IPS DF 6.9 (cell line): ENCODE measurements at places on chromosomes 12 and 14.

- DNase-seq: no peak
These were observed 26.8 kb upstream of the LYZ start for GRCh38 chr12:69321351-69321750.

DNA sequence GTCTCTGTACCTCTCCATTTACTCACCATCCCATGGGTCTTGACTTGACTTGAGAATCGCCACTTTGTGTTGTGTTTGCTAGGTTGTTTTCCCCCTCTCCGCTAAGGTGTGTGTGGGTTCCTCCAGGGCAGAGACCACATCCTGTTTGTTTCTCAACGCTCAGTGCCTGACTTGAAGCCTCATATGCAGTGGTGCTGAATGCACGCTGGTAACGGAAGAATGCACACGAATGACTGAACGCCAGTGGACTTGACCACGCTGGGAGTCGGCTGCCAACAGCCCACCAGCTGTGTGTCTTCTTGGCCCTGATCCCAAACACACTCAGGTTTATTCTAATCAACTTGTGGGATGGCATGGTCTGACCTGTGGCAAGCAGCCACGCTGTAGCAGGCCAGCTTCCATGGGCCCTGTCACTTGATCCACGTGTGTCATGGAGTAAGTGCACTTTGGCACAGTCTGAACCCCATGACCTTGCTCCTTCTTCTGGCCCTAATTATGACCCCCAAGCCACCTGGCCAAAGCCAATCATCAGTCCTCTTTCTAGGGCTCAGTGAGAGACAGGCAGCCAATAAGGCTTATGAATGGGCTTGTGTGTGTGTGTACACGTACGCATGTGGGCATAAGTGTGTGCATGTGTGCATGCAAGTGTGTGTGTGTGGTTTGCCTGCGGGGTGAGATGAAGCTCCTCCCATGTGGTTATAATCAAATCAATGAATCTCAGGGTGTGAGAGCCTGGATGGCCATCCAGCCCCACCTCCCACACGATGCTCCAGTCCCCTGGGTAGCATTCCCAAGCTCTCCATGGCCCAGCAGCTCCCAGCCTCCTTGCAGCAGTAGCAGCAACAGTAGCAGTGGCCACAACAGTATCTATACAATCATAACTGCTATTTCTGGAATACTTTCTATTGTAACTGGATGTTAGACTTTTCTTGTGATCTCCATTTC lies 6.4 kb upstream of the TC2N start:
- no peak for DNase-seq

DNA sequence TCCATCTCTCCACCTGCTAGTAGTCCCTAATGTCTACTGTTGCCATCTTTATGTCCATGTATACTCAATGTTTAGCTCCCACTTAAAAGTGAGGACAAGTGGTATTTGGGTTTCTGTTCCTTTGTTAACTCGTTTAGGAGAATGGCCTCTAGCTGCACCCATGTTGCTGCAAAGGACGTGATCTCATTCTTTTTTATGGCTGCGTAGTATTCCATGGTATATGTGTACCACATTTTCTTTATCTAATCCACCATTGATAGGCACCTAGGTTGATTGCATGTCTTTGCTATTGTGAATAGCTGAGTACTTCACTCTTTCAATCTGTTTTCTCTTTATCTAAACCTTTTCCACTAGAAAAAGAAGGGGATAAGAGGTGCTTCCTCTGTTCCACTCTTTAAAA lies 130.0 kb downstream of the TMEM117 start:
- DNase-seq: no peak

- DNase-seq: no peak
These were observed 12.7 kb upstream of the CCDC177 start for GRCh38 chr14:69587389-69587788.

DNA sequence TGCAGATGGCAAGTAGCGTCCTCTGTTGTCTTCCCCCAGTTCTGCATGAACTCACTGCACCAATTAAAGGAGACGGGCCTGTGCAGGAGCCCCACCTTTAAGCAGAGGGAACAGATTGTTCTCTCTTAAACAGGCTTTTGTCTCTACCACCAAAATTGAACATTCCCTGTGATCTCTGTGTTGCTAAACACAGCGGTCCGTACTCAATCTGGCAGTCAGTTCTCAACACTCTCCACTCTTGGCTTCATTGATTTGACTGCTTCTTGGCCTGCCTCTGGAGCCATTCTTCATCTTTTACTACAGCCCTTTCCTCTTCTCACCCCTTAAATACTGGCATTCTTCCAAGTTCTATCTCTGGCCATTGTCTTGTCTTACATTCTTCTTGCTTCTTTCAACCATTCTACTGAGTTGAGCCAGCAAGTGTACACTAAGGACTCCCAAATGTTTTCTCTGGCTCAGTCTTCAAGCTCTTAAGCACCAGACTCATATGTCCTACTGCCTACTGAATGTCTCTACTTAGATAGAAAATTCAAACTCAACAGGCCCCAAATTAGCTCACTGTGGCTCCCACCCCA lies 8.0 kb upstream of the NT5DC3 start:
- DNase-seq: no peak

GRCh38 chr12:115794659-115795081 lies 482.8 kb downstream of the MED13L start:
- DNase-seq: no peak

- DNase-seq: no peak
These were observed 371.7 kb downstream of the SNAPC1 start for GRCh38 chr14:62133776-62134550.
